Astrocyte of the cerebellum (primary cell): ENCODE measurements at places on chromosomes 1 and 21.

DNA sequence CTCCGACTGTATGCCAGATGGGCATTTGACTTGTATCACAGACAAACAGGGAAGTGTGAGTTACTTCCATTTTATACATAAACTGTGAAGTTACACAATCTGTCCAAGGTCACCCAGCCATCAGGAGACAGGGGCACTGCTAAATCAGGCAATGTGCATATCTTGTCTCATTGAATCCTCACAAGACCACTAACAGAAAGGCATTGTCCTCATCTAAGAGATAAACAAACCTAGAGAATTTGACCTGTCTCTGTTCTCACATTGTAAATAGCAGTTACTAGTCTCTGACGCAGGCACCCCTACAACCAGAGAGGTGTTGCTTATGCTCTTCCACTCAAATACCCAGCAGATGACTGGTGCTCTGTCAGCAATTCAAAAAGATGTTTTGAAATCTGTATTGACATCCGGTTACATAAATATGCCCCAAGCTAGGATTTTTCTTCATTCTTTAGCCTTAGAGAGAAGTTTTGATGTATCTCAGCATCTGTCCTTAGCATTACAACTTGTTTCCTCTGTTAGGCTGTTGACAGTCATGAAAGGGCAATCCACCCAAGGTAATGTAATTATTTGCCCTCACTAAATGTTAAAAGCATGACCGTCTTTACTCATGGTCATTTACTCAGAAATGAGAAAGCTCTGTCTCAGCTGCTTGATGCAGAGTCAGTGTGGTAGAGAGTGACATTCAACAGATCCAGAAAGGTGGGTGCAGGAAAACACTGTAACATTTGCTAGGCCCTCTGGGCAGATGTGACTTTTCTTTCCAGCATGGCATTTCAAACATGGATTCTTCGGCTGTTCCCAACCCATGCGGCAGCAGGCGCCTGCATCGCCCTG lies 51.9 kb upstream of the ZNF326 start:
- no peak for DNase-seq

- DNase-seq = no peak
Measured at GRCh38 chr1:7235871-7236517, 450.7 kb downstream of the CAMTA1 start.

DNA sequence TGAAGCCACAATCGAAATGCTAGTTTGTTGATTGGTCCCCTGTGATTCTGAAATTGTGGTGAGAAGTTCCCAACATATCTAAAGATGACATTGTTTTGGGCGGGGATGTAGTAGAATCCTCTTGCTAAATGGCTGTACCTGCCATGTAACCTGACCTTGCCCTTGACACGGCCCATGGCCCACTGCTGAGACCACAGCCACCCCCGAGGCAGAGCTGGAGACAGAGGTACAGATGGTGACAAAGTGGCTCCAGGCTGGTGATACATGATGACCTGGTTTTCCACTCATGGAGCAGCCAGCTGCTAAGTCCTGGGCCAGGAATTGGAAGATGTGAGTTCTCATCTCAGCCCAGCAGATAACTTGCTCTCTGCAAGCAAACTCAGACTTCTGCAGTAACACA lies 226.5 kb downstream of the FOXD2 start:
- no peak for DNase-seq

DNA sequence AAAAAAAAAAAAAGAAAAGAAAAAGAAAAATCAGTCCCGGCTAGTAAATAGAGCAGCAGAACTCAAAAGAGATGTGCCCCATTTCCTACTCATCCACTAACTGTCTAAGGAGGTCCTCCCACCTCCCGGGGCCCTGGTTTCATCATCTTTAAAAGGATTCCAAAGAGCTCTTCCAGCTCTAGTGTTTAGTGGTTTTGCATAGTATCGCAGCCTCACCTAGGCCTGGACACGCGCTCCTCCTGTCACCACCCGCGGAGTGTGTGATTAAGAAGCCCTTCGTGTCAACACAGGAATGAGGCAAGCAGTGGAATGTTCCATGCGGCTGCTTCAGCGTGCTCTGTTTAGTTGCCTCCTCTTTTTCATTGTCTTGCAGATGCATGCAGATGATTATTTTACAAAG lies 49.0 kb downstream of the LBR start:
- DNase-seq = peak; percentile 54

DNA sequence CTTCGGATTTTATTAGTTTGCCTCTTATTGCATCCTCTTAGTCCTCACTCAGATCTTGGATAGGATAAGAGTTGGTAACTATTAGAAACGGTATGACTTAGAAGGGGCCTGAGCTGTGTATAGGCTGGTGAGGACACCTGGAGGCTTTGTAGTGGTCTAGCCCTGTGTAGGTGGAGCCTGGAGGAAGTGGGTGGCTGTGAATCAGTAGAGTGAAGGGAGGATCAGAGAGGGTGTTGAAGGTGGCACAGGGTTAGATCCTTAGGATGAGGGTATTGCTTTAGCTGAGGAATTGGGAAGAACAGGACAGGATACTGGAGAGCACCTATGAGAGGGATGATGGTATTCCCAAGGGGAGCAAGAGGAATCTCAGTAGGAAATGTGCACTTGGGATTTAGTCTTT lies 5.7 kb downstream of the VANGL1 start:
- no peak for DNase-seq

- DNase-seq = no peak
Measured at GRCh38 chr1:179025975-179026812, 500 bp downstream of the FAM20B start.

DNA sequence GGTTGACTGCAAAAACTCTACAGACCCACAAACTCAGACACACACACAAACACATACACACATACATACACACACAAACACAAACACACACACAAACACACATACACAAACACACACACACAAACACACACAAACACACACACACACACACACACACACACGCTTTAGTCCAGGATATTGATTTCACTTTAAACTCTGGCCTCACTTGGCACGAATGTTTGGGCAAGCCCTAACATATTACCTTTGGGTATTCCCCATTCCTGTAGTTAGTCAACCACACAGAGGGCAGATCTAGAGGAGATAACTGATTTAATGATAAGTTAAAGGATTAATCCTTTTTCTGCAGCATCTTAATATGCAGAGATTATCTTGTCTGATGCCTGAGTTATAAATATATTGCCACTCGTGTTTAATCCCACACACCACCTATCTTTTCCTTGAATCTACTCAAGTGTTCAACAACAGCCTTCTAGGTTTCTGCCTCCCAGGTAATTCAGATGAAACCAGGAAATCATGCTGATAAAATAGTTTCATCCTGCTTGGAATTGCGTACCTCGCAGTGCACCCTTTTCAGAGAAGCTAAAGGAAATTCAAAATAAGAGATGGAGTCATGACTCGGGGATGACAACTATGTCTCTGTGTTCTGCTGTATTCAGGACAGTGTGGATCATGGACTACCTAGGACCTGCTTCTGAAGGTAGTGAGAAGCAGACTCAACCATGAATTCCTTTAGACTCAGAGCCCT lies 14.5 kb upstream of the RUNX1 start:
- DNase-seq = no peak

GRCh38 chr21:44199448-44199847 lies 41.3 kb downstream of the ICOSLG start:
- DNase-seq = no peak

DNA sequence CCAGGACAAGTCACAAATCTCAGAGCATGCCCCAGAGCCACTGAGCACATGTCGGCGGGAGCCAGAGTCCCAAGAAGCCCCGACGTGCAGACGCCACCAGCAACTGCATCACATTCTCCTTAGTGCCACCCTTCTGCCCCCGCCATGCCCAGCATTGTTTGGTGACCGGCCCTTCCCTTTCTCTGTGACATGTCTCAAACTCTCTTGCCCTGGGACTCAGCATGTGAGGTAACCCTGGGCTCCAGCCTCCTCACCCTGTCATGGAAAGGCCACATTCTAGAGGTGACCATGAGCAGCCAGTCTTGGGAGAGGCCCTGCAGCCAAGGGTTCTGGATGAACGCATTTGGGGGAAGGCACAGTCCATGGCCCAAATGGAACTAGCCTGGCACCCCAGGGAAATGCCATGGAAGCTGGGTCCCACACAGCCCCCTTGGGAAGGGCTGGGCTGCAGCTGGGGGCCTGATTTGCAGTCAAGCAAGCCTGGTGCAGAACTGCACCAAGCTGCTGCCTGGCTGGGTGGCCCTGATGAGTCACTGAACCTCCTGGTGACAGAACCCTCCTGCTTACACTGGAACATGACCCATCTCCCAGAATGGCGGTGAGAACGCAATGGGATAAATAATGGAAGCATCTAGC lies 94.4 kb downstream of the ITPKB start:
- DNase-seq = no peak

DNA sequence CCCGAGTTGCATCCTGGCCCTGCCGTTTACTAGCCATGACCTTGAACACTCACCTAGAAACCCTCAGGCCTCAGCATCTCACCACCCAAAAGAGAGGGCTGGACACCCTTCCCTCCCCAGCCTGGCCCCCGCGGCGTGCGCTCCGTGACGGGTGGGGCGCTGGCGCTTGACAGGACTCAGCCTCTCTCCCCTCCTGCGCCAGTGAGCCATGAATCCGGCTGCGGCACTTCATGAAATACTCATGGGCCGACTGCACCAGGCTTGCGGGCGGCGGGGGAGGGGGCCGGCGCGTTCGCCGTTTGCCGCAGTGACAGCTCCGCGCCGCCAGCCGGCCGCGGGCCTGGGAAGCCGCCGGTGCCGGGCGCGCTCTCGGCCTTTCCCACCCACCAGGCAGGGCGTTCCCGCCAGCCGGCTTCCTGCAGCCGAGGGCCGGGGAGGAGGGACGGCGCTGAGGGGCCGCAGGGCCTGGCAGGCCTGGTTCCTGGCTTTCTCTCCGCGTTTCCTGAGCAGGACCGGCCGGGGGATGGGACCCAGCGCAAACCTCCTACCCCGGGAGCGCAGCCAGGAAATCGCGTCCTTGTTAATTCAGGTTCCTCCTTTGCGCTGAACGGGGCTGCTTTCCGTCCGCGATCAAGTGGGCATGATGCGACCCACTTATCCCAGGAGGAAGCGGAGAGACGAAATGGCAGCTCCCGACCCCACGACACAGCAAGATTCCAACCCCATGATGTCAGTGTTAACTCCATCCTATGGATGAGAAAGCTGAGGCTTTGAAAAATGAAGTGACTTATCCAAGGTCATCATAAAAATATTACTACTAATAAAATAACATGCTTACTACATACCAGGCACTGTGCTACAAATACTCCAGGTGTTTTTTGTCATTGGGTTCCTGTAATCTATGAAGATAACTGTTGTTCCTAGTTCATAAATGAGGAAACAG lies 9.1 kb upstream of the LUZP1 start:
- peak; percentile 38 for DNase-seq

GRCh38 chr1:43930168-43930948 lies 3.2 kb upstream of the ARTN start:
- no peak for DNase-seq

GRCh38 chr1:94580367-94581115 lies 39.0 kb upstream of the F3 start:
- DNase-seq = no peak

DNA sequence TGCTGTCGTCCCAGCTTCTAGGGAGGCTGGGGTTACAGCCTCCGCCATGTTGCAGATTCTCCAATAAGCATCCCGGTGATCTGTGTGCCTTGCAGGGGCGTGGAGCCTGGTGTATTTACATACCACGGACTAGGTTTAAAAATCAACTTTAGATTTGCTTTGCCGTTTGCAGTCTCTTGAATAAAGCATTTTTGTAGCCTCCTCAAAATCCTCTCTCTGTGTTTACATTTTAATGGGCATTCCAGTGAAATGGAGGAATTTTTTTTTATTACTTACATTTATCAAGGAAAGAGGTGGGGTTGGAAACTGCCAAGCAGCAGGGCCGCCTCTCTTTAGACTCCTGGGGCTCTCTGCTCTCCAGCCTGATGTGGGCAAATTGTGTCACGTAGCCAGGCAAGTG lies 437.5 kb upstream of the VAMP3 start:
- no peak for DNase-seq

- peak; percentile 76 for DNase-seq
Measured at GRCh38 chr1:30911059-30911954, 2.7 kb upstream of the SDC3 start.

DNA sequence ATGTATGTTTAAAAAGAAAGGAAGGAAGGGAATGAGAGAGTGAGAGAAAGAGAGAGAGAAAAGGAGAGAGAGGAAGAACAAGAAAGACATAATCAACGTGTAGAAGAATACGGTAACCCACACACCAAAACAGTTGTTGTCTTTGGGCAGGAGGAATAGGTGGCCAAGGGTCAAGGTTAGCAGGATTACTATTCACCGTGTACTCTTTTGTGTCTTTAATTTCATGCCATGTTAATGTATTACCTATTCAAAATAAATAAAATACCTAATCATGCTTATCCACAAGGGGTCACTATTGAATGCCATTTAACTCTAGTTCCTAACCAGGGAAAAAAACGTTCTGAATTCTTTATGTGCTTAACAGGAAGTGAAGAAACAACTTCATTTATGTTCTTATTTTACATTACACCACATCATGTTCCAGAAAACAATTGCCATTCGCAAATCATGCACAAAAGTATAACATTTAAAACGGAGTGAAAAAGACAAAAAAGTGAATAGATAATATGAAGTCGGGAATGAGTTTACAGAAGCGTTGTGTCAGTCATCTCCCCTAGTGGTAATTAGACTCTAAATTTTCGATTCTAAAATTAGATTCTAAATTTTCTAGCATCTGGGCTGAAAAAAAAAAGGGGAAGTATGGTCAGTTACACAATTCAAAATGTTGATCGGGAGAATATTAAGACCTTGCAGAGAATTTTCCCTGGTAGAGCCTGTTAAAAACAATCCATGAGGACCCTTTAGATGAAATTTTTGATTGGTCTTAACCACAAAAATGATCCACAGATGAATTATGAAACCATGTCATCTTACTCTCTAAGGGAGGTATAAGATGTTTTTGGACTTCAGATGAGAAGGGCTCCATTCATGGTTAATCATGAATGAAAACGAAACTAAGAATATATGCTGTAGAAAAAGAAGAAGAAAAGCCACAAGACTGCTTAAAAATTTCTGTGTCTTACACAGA lies 700 bp upstream of the KMO start:
- DNase-seq = peak; percentile 68

DNA sequence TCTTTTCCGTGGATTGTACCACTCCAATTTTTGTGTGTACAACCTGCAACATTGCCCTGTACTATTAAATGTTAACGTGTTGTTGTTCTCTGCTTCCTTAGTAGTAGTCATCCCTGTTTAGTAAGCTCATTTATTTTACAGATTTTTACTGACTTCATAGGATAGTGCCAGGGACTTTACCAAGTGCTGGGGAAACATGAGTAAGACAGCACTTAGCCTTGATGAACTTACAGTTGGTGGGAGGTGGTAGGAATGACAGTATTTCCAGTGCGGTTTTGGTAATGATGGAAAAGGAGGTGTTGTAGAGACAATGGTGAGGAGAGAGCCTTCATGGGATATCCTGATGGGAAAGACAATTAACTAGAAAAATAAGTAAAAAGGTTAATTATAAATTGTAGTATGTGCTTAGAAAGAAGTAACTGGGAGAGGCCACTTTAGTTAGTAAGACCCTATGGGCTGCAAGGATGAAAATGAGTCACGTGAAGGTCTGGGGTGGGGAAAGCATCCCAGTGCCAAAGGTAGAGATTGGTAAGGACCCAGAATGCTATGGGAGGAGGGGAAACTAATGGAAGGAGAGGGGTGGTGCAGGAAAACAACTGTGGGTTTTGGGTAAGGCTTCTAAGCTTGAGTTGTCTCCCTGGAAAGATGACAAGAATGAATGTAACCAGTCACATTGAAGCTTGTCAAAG lies 1.7 kb downstream of the RLF start:
- DNase-seq = no peak
